Dorsolateral prefrontal cortex (tissue), 122 donors: ENCODE measurements at places on chromosomes 12 and 14.

DNA sequence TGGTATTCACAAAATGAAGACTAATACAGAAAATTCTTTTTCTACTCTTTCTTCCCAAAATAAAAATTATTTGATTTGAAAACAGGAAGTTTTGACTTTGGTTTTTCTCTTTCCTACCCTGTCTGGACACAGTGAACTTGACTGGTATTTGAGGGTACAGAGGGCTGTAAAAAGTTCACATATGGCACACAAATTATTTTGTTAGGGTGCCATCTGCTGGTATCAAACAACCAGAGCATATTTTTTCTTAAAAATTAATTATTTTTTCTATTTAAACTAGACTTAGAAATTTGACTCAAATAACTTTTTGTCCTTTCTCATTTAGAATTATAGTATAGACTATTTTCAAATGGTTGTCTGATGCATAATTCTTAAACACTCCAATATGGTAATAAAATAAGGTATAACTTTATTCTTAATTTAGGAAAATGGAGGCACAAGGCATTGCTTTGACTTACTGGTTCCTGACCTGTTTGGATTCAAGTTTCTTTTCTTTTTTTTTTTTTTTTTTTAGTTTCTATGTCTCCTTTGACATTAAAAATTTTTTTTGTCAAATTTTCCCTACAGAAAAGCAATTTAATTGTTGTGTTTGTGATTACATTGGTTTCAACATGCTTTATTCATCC is 390.6 kb downstream of the PRKD1 start:
- no peak for DNase-seq

DNA sequence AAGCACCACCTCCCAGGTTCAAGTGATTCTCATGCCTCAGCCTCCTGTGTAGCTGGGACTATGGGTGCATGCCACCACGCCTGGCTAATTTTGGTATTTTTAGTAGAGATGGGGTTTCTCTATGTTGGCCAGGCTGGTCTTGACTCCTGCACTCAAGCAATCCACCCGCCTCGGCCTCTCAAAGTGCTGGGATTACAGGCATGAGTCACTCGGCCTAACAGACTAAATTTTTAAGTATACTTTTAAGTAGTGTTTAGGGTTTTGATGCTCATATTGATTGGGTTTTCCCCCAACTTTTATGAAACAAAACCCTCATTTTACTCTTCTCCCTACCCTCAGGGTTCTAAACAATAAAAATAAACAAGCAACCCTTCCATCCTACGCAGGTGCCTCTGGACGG is 5.5 kb downstream of the MYO1A start:
- no peak for DNase-seq

DNA sequence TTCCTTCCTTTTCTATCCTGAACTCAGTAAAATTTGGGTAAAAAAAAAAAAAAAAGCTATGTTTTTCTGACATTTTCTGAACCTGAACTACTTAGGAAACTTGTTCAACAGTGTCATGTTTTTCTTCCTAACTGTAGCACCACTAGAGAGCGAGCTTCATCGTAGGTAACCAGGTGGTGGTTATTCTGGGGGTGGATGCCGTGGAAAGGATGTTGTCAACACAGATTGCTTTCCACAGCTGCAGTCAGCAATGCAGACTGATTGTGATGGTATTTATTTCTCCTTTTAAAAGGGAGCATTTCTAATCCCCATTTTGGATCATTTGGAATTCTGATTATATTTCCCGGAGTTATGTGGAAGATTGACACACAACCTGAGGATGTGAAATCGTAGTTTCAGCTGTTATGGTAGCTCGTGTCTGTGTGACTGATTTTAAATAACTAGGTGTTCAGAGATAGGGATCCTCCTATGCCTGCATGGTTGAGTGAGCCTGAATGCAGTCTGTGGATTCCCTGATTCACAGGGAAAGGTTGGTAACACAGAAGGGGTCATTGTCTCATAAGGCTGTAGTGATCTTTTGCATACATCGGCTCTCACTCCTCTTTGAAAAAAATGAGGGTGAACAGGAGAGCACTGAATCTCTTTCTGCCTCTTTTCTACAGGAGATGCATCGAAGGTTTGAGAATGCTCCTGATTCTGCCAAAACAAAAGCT is 113.2 kb downstream of the ERC1 start:
- DNase-seq, result no peak

- no peak for DNase-seq
These were observed 7.8 kb upstream of the EP400 start for GRCh38 chr12:131941987-131942341.

GRCh38 chr12:121190523-121191031 is 19.4 kb upstream of the P2RX4 start:
- no peak for DNase-seq

DNA sequence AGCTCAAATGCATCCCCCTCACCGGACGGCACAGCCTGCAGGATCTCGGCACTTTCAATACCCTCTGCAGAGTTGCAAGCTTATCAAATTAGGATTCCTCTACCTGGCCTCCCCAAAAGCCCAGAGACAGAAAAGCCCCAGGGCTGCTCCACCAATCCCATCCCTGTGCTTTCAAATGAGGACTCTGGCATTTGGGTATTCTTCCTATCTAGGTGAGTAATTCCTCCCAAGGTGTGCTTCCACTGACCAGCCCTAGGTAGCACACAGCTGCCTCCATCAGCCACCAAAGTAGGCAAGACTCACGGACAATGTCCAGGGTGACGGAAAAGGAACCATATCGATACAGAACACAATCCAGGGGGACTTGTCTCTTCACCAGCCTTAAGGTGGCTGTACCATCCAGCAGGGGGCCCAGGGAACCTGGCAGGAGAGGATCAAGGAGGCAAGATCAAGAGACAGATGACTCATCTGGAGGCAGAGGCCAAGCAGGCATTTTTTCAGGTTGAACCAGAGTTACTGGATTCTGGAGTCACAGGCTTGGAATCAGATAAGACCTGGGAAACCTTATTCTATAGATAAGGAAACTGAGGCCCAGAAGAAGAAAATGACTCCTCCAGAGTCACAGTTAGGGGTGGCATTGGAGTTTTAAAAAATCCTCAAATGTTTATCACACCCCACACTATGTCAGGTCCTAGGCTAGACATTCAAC is 9.9 kb downstream of the PMEL start:
- no peak for DNase-seq

- no peak for DNase-seq
These were observed 254.8 kb downstream of the PDZRN4 start for GRCh38 chr12:41442896-41443295.

DNA sequence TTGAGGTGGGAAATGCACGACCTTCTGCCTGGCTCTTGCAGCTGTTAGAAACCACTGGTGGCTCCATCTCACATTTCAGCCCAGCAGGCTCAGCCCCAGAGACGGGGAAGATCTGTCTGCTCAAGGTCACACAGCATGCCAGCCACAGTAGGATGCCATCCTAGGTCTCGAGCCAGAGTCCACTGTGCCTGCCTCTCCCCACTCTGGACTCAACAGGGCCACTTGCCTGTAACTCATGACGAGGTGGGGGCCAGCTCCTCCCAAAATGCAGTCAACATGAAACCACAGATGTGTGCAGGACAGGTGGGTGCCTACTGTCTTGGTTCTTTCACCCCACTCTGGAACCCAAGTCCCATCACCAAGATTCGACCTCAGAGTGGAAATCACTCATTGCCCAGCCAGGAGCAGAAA is 23.2 kb downstream of the BCL11B start:
- DNase-seq, result no peak

DNA sequence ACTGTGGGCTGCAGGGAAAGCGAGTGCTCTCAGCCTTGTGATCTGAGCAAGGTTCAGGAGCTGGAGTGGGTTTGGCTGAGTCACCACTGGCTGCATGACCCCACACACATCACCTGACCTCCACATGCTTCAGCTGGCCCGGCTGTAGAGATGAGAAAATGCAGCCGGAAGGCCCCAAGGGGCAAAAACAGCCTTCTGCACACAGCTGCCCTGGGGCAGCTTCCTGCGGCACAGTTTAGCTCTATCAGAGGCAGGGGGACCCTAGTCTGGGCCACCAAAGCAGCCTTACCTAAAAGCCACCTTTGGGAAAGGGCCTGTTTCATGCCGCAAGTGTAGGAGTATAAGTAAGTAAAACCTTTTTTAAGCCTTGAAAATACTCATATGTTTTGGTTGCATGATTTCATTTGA is 123.3 kb downstream of the SSPN start:
- DNase-seq, result no peak

GRCh38 chr14:24241829-24242443 is 487 bp downstream of the TINF2 start:
- peak; percentile 91 for DNase-seq

DNA sequence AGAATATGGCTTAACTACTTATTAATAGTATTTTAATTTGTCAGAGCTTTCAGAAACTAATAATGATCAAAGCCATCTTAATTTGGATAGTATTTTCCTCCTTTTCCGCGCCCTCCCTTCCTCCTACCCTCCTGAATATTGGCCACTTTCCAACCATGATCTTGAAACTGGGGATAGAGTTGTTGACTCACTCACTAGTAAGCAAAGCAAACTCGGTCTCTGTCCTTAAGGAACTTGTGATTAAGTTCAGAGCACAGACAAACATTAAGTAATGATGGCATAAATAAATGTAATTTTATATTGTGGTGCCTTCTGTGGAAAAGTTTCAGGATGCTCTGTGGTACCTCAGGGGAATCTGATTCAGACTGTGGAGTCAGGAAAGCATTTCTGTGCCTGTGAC is 75.7 kb downstream of the LRRK2 start:
- no peak for DNase-seq

- no peak for DNase-seq
These were observed 59.6 kb upstream of the KCNC2 start for GRCh38 chr12:75269209-75269608.

GRCh38 chr12:112907415-112908157 is 824 bp downstream of the OAS1 start:
- no peak for DNase-seq

DNA sequence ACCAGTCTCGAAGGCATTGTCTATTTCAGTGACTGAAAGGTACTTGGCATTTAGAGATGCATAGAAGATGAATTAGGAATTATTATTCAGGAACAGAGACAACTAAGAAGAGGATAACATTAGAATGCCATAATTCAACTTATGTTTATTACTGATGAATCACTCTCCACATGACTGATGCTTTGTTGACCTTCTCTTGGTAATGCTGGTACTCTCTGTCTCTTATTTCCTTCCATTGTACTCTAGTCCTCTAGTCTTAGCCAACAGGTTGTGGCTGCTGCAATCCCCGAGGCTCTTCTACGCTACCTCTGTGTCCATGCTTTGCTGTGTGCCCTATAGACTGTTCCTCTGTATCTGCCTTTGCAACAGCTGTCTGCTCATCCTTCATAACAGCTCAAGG is 652.9 kb downstream of the NRXN3 start:
- no peak for DNase-seq

GRCh38 chr14:74495356-74495755 is 1.8 kb downstream of the ISCA2 start:
- DNase-seq, result no peak

DNA sequence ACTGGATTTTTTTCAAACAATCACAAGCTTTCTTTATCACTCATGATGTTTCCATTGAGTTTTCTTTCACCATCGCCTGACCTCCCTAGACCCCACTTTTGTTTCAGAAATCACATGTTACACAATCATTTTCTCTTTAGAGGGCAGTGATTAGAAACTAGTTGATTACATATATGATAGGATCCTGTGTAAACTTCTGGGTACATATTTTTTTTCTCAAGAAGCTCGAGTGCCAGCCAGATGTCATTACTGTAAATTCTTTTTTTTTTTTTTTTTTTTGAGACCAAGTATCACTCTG is 62.4 kb upstream of the PSMA6 start:
- DNase-seq, result no peak

GRCh38 chr14:53380052-53380866 is 227.1 kb upstream of the DDHD1 start:
- DNase-seq, result no peak

- no peak for DNase-seq
These were observed 26.9 kb downstream of the WBP11 start for GRCh38 chr12:14776236-14776961.

- DNase-seq, result no peak
These were observed 165.5 kb downstream of the KIF21A start for GRCh38 chr12:39277416-39277815.

DNA sequence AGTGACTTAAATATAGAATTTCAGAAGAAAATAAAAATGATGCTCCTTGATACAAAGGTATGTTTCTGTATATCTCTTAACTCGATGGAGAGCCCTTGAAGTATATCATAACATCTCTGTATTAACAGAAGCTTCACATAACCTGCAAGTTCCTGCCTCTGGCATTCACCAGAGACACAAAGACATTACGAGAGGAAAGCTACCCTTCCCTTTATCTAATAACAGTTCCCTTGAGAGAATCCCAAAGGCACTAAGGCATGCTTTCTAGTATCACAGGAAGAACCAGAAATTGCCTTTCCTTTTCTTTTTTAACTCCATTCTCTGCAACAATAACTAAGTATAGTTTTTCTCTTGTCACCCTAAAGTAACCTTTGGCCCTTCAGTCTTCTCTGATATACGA is 164.5 kb downstream of the MGAT4C start:
- DNase-seq, result no peak

GRCh38 chr12:29228474-29229157 is 79.5 kb downstream of the FAR2 start:
- no peak for DNase-seq

DNA sequence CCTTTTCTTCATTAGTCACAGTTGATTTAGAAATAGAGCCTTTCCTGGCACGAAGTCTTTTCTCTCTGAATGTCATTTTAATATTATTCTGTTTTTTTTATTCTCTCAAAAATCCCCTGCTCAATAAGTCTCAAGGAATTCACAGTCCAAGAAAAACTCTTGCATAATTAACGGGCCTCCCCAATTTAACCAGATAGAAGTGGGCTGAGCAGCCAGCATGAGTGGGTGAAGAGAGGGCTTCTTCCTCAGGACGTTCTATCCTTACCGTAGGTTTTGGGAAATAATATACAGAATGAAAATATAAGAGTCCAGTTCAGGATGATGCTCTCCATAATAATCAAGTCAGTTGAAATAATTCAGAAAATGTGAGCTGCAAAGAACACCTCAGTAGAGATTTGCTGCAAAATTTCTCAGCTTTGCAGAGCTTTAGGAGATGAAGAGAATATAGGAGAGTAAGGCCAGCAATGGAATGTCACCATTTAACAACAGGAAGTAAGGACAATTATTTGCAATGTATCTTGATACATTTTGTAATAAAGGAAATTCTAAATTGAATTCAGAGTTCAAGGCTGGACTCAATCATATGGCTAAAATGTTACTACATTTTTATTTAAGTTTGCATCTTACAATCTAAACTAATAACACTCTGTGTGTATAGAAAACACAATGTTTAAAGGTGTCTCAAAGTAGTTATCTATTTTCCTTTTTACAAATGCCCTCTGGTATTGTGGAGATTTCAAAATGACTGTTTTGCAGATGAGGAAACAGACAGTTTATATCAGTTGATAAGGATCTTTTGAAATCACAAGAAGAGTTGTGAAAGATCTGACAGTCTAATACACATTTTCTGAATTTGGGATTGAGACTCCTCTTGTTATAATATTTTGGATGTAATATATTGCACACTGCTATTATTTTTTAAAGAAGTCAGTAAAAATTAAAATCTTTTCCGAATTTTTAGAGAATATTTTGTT is 1724.1 kb upstream of the SEL1L start:
- no peak for DNase-seq
